ENCODE measurements at places on chromosomes 5 and 9. TPM values are rescaled to one million over a fixed set of nuclear protein-coding genes. Genes with fewer than 3 reads are reported as not detected.

The ARHGEF37 gene
- 0.28 TPM for total RNA-seq

The TXNDC15 gene
- total RNA-seq: 125 TPM

The CA9 gene
- 0.56 TPM for total RNA-seq

The DMRT3 gene
- not detected for total RNA-seq

The IL4 gene
- total RNA-seq: not detected

The CNTFR gene
- total RNA-seq: not detected

- no peak overlapping the region for H3K4me3 ChIP-seq
- no peak for DNase-seq
- H3K27ac ChIP-seq: no peak overlapping the region
- no peaks in the 10 kb centered on the region for H3K36me3 ChIP-seq
- no peaks in the 10 kb centered on the region for H3K27me3 ChIP-seq
- no peaks in the 10 kb centered on the region for H3K4me1 ChIP-seq
Measured at GRCh38 chr5:152125661-152126205, 201.1 kb upstream of the GLRA1 start.

DNA sequence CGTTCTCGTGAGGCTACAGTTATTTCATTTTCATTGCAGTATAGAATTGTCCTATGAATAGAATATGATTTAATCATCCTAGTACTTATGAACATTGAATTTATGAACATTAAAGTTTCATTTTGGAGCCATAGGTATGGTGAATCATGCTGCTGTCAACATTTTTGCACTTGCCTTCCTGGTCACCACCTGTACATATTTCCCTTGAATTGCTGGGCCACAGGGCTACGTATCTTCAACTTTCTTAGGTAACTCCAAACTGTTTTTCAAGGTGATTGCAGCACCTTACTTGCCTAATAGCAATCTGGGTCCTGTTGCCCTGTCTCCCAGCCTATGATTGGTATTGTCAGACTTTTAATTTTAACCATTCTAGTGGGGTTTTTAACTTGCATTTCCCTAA lies 6.5 kb upstream of the RNF145 start:
- H3K36me3 ChIP-seq: no peaks in the 10 kb centered on the region
- no peak overlapping the region for H3K4me3 ChIP-seq
- H3K27me3 ChIP-seq: no peaks in the 10 kb centered on the region
- no peak overlapping the region for H3K27ac ChIP-seq
- peaks cover 2% of the 10 kb centered on the region for H3K4me1 ChIP-seq

DNA sequence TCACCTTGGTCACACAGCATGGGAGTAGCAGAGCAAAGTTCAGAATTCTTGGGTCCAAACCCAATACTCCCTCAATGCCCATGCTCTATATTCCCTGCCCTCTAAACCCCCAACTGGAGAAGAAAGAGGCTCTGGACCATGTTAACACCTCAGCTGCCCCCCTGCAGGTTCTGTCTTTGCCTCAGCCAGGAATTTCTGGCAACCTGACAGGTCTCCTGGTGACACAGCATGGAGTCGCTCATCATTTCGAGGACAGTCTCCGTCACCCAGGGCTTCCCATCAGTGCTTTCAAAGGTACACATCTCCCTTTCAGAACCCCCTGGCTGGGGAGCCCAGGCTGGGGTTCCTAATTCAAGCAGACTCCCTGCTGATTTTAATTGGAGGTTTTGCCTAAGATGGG lies 189.5 kb downstream of the BRINP1 start:
- no peaks in the 10 kb centered on the region for H3K4me1 ChIP-seq
- DNase-seq: no peak
- no peak overlapping the region for H3K27ac ChIP-seq
- H3K27me3 ChIP-seq: no peaks in the 10 kb centered on the region
- H3K4me3 ChIP-seq: no peak overlapping the region

- no peak overlapping the region for H3K27ac ChIP-seq
- H3K4me3 ChIP-seq: no peak overlapping the region
- DNase-seq: no peak
- H3K36me3 ChIP-seq: no peaks in the 10 kb centered on the region
- peaks cover 1% of the 10 kb centered on the region for H3K4me1 ChIP-seq
- H3K27me3 ChIP-seq: peaks cover 18% of the 10 kb centered on the region
Measured at GRCh38 chr9:109302606-109303005, 18.3 kb downstream of the EPB41L4B start.

DNA sequence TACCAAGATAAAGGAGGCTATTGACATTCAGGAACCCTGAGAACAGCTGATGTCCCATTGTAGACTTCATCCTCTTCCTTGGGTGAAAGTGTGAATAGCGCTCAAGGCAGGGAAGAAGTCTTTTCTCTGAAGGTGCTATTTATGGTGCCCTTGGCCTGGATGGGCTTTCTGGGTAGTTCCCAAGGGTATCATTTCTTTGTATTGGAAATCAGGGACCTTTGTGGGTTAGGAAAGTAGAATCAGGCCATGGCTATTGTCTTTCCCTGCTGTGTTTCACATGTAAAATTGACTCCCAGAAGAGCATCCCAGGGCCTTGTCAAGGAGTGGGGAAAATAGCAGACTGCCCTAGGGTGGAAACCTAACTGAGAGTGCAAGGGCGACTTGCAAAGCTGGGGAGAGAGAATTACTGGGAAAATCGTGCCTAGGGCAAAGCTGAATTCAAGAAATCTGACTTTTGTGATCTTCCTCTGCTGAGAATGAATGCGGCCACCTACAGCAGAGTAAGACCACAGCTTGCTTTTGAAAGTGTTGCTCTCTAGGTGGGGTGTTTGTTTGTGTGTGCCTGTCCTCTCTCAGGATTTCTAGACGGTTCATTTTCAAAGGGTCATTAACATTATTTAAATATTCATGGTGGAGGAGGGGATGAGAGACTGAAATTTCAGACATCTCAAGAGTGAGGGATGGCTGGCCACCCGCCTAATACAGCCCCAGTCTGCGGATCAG lies 160.6 kb downstream of the C9orf152 start:
- no peak for DNase-seq
- H3K27me3 ChIP-seq: no peaks in the 10 kb centered on the region
- peaks cover 1% of the 10 kb centered on the region for H3K36me3 ChIP-seq
- no peak overlapping the region for H3K4me3 ChIP-seq

DNA sequence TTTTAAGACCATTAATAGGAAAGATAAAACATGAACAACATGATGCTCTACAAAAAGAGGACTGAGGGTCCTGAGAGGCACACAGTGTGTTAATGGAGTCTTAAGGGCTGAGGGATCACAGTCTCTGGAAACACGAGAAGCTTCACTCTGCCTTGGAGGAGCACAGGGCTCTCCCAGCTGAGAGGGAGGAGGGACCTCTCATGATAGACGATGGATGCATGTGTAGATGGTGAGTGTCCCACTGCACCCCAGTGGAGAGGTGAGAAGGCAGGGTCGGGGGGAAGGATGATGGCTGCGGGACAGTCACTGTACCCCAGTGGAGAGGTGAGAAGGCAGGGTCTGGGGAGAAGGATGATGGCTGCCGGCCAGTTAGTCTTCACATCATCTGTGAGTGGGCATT lies 613.4 kb downstream of the IRX1 start:
- H3K4me1 ChIP-seq: no peaks in the 10 kb centered on the region
- no peak overlapping the region for H3K27ac ChIP-seq
- H3K27me3 ChIP-seq: no peaks in the 10 kb centered on the region
- no peak for DNase-seq
- no peak overlapping the region for H3K4me3 ChIP-seq

Data from IMR-90 (cell line).